Left renal pelvis (tissue), 4 donors: ENCODE measurements at places on chromosomes 2 and 18. TPM values are rescaled to one million over a fixed set of nuclear protein-coding genes. Genes with fewer than 3 reads are reported as not detected.

GRCh38 chr2:236688563-236689392 is 119.2 kb downstream of the ACKR3 start:
- no peak for DNase-seq

DNA sequence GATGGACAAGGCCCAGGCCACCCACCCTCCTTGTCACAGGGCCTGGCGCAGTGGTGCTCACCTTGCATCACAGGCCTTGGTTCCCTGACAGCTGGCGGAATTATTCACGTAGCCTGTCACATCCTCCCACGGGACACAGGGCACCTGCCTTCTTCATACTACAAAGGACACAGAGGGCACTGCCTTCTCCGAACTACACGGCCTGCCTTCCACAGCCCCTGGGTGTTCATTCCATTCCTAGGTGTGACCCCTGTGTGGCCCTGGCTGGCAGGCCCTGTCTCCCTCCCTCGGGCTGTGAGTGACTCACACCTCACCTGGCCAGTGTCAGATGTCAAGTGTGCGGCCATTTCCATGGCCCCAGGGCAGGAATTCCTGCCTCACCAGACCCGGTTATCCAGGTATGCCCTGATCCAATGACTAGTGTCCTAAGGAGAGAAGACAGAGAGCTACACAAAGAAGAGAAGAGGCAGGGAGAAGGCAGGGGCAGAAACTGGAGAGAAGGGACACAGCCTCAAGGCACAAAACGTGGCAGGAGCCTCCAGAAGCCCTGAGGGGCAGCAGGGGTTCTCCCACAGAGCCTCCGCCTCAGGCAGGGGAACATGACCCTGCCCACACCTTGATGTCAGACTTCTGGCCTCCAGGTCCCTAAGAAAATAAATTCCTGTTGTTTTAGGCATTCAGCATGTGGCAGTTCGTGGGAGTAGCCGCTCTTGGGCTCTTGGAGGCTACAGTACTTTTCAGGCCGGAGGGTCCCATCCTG is 43.4 kb downstream of the MBP start:
- no peak for DNase-seq

GRCh38 chr2:41413813-41414485 is 633.9 kb upstream of the PKDCC start:
- DNase-seq = no peak

DNA sequence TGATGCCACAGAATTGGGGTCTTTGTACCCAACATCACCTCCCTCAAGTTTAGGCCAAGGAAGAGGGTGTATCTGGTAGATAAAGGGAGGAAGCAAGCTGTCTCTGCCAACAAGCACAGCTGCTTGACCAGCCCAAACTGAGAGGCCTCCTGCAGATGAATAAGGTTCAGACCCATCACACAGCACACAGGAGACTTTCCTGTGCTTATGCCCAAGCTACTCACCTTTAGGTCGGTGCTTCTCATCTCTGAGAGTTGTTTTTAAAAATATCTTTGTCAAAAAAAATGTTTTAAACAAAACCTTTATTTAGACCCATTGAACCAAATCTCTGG is 24.7 kb upstream of the SP3 start:
- no peak for DNase-seq

- DNase-seq = no peak
Observed at GRCh38 chr2:68236876-68237275, 15.5 kb downstream of the PPP3R1 start.

GRCh38 chr2:189519631-189520387 is 60.8 kb downstream of the SLC40A1 start:
- no peak for DNase-seq

- DNase-seq = no peak
Observed at GRCh38 chr2:152480821-152481399, 145.9 kb downstream of the FMNL2 start.

The SLC4A5 gene
- 1.5 TPM for polyA plus RNA-seq

- DNase-seq = no peak
Observed at GRCh38 chr2:227500301-227500630, 28.3 kb downstream of the AGFG1 start.

GRCh38 chr2:43175020-43175441 is 51.4 kb downstream of the ZFP36L2 start:
- DNase-seq = no peak
